ENCODE measurements at places on chromosomes 12 and 14. TPM values are rescaled to one million over a fixed set of nuclear protein-coding genes. Genes with fewer than 3 reads are reported as not detected.

The TCL1B gene
- total RNA-seq, result not detected

The E2F7 gene
- total RNA-seq, result 7.6 TPM

The GARIN6 gene
- total RNA-seq, result not detected

The PRB4 gene
- not detected for total RNA-seq

The PDE6H gene
- total RNA-seq, result not detected

The DIO2 gene
- total RNA-seq, result not detected

The SCN8A gene
- total RNA-seq, result 0.38 TPM

The TSHR gene
- total RNA-seq, result not detected

The DPY19L2 gene
- 0.26 TPM for total RNA-seq

The KRT83 gene
- not detected for total RNA-seq

The MCRS1 gene
- total RNA-seq, result 52.7 TPM

The MAP4K5 gene
- 33.0 TPM for total RNA-seq

GRCh38 chr14:60777856-60778578 lies 43.5 kb downstream of the MNAT1 start:
- DNase-seq, result peak; percentile 2

DNA sequence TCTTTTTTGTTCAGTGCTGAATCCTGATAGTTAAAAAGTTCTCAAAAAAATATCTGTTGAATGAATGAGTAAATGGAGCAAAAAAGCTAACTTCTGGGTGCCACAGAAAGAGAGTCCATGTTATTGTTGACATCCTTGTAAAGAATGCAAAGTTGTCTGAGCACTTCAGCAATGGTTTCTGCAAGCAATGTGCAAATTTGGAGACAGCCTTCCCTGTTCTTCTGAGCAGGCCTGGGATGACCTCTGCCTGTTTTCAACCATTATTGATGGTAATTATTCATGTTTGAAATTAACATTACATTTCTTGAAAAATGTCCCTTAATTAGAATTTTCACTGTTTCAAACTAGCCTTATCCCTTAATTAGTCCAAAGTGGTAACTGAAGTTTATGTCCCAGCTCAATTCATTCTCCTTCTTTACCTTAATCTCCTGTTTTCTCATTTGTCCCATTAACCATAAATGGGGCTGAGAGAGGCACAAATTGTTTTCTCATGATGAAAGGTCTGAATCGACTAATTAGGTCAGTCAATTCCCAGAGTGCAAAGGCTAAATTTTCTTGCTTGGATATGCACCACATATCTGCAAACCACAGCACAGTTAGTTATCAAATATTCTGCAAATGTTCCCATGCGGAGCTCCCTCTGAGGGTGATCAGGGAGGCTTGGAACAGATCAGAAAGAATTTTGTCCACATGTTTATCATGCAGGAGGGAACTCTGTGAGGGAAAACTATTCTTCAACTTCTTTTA lies 139.4 kb upstream of the KRR1 start:
- DNase-seq, result no peak

- DNase-seq, result no peak
Observed at GRCh38 chr12:124508381-124509079, 58.9 kb downstream of the NCOR2 start.

GRCh38 chr14:49886523-49886922 lies 6.4 kb upstream of the ARF6 start:
- no peak for DNase-seq

DNA sequence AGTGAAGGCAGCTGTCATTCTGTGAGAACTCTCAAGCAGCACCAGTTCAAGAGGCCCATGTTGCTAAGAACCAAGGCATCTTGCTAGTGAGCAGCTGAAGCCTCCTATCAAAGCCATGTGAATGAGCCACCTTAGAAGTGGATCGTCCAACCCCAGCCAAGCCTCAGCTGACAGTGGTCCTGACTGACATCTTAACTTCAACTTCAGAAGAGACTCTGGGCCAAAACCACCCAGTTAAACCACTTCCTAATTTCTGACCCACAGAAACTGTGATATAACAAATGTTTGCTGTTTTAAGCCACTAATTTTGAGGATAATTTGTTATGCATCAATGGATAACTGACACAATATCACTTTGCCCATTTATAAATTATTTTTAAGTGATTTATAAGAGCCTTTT lies 256.0 kb downstream of the RPAP3 start:
- no peak for DNase-seq

- no peak for DNase-seq
Observed at GRCh38 chr12:70176290-70176689, 66.9 kb upstream of the CNOT2 start.

- no peak for DNase-seq
Observed at GRCh38 chr12:52087961-52088820, 8.7 kb downstream of the SMIM41 start.

GRCh38 chr12:55933169-55933798 lies 2.3 kb downstream of the DGKA start:
- DNase-seq, result peak; percentile 53

GRCh38 chr14:72014486-72014885 lies 82.3 kb downstream of the RGS6 start:
- no peak for DNase-seq

DNA sequence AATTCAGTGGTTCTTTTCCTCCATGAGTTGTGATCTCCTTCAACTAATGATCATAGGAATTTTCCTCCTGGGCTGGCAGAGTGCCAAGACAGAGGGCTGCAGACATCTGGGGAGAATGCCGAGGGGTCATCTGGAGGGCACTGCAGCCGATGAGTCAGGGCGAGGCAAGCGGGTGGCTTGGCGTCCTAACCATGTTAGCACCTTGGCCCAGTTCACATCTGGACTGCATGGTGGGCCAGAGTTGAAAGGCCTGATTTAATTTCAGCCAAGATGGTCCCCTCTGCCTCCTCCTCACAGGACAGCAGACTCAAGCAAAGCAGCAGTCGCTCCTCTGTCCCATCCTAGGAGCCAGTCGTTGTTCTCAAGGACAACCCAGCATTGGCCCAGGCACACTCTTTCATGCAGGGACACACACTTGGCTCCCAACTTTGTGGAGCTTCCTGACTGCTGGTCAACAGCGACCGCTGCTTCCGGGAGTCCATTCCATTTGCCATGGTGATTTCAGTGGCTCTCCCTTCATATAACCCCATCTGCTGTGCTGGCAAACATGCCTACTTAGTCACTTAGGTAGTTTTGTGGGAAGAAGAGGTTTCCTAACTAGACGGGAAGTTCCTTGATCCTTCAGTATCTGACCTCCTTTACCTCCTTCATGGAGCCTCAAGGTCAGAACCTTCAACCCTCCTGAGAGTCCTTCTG lies 161.8 kb downstream of the TTC8 start:
- no peak for DNase-seq

- DNase-seq, result peak; percentile 24
Observed at GRCh38 chr12:5022465-5023061, 21.1 kb upstream of the KCNA5 start.

- DNase-seq, result no peak
Observed at GRCh38 chr12:74286254-74286653, 251.4 kb upstream of the ATXN7L3B start.

DNA sequence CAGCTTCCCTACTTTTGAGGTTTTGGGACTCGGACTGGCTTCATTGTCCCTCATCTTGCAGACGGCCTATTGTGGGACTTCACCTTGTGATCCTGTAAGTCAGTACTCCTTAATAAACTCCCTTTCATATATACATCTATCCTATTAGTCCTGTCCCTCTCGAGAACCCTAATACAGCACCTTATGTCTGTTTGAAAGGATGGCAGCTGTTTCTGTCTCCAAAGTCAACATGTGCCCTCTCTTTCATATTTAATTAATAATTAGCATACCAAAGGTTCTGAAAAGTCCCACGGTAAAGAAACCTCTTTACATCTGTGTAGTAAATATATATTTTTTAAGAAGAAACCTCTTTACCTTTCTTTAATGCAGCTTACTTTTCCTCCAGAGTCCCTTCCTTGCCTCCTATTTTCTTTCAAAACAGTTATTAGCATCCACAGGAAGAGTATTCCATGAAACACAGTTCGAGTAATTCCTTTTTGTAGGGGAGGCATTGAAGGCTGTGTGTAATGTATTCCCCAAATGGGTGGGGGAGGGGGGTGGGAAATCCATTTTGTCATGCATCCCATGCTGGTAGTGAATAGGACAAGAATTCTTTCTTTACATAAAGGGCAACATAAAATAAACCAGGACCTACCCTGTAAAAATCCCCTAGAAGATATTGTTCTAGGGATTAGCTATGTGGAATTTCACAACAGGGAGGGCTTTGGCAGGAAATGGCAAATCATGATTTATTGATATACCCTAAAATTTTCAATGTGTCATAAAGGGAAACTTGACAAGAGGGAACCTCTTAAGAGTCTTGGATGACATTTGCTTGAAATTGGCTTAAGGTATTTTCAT lies 241.5 kb downstream of the SUDS3 start:
- DNase-seq, result no peak

DNA sequence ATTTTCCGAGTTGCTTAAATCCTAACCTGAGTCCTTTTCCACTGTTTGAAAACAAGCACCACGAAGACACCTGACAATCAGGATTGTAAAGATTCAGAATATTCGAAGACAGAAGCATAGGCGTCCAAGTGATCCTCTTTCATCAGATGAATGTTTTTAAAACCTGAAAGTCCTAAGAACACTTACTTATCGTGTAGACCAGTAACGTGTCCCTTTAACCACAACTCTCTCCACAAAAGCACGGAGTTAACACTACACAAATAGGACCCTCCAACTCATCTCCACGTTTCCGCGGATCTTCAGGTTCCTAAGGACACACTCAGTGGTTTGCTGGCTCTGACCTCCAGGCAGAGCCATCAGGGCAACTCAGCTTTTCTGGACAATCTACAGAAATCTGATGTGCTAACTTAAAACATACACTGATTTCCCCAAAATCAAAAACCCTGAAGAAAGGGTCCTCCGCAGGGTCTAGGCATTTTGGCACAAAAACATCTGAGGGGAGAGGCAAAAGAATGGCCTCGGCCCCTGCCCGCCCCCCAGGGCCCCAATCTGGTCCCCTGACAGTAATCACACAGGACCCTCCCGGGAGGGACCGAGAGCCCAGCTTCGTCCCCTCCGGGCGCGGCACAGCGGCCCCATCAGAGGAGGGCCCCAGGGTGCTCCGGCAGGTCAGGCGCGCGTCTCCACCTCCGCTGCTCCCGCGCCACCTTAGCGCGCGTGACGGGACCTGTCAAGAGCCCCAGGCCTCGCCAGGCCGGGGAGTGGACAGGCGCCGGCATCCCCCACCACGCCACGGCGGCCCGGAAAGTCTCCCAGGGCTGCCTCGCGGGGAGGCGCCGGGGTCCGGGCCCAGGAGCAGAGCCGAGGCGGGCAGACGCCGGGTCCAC lies 925 bp downstream of the DICER1 start:
- peak; percentile 47 for DNase-seq

DNA sequence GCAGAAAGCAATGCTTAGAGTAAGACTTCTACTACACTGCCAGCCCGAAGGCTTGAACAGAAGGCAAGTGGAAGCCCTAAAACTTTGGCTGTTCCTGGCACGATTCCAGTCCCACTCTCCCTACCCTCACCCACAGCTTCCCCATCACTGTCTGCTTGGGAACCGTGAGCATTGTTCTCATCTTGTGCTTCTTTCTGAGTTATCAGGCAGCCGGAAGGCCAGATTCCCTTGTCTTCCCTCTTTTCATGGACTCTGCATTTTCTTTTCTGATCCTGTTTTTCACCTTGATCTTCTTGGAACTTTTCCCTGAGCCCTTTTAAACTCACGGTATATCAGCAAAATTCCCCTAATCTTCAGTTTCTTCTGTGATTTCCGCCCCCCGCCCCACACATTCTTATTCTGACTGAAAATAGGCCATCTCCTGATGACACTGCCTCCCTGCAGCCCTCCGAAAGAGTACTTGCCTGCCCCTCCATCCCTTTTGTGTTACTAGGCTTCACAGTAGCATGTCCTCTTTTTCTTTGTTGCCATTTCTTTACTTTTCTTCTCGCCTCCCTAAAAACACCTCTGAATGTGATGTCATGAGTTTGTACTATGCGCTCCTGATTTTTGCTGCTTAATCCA lies 29.9 kb downstream of the RCOR1 start:
- DNase-seq, result no peak

Data from dermis microvascular lymphatic vessel endothelial cell (primary cell).